NCI-H1694 treated with DMSO at 0.1 percent for 48 hours (cell line): ENCODE measurements at places on chromosomes 7 and 10.

DNA sequence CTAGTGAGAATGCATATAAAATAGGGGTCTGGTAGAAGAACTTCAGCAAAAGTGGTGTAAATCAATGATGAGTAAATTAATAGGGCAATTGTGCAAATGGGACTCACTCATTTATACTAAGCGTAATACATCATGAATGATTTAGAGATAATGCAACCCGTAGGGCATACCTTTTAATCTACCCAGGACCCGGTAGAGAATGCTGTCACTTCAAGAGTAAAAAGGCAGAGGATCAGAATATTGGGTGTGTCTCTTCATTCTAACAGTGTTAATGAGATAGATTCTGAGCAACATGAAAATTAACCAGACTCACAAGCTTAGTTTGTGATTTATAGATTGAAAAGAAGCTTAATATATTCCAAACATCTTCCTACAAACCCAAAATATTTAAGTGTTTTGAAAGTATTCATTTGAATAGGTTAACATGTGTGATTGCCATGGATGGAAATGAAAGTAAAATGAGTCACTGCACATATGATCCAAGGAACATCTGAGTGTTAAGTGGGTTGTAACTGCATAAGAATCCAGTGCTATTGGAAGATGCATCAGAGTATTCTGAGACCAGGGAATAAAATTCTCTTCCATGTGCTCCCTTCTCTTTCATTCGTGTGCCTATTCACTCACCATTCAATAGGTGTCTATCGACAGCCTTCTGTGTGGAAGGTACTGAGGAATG is 690.6 kb downstream of the AUTS2 start:
- no peak for DNase-seq

DNA sequence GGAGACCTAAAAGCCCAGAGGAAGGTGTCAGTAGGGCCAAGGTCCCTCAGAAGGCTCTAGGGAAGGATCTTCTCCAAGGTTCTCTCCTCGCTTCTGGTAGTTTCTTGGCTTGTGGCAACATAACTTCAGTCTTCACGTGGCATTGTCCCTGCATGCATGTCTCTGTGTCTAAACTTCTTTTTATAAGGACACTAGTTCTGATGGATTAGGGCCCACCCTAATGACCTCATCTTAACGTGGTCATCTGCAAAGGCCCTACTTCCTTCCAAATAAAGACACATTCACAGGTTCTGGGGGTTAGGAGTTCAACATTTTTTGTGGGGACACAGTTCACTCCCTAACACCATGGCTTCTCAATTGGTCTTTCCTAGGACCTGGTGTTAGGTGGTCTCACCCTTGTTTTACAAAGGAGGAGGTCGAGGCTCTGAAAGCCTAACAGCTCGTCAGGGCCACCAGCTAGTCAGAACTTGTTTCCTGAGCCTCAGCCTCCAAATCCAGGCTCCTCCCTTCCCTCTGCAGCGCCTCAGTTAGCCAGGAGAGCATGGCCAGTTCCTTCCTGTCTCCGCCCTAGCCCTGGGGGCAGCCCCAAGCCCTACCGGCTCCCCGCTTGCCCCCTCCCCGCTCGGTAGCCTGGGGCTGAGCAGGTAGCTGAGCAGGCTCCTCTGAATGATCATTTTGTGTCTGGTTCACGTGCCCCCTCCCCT is 109.7 kb upstream of the PPIF start:
- DNase-seq = no peak

DNA sequence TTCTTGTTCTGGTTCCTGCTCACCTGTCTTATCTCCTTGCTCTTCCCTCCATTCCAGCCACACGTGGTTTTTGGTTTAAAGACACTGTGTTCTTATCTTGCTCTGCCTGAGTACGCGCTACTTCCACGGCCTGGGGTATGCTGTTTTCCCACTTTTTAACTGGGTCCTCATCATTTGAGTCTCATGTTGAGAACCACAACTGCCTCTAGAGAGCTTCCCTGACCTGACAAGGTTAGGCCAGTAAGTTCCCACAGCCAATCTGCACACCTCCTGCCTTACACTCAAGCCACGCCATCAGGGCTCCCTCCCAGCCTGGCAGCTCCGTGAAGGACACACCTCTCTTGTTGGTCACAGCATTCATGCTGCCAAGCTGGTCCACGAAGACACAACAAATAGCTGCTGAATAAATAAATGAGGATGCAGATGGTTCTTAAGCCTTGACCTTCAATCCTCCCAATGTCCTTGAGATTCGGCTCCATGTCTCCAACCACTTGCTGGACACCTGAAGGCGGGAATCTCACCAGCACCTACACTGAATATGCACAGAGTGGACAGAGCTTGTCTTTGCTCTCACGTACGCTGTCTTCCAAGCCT is 201.7 kb upstream of the KLF14 start:
- no peak for DNase-seq

DNA sequence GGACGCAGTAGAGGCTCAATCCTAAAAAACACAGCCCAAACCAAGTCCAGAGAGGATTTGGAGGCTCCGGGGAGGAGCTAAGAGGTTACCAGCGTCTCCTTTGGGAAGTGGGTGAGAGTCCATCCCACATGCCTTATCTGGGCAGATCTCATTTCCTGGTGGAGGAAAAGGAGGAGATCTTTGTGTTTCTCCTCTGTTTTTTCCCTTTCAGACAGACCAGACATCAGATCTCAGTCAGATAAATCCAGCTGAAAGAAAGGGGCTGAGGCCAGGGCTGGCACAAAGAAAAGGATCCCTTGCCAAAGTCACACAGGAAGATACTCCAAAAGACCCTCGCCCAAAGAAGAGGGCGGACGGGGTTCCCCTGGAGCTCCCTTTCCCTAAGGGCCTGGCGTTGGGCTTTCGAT is 58.3 kb upstream of the COMTD1 start:
- no peak for DNase-seq

GRCh38 chr7:142455392-142455791 is 197.5 kb upstream of the PRSS58 start:
- no peak for DNase-seq

DNA sequence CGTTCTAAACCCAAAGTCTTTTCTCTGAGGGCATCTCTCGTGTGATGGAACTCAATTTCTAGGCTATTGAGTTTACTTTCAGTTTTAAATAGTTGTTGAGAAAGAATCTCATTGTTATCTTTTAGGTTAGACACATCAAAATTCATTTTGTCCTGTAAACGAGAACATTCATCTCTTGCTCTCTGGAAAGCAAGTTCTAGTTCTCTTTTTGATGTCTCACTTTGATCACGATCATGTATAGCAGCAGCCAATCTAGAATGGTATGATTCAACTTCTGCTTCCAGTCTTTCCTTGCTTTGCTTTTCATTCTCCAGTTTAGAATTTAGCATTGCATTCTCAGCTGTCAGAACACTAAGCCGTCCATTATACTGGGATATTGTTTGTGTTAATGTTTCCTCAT is 65.1 kb downstream of the ANKRD26 start:
- DNase-seq = no peak

GRCh38 chr7:76146374-76146773 is 55.3 kb upstream of the SRRM3 start:
- DNase-seq = no peak

DNA sequence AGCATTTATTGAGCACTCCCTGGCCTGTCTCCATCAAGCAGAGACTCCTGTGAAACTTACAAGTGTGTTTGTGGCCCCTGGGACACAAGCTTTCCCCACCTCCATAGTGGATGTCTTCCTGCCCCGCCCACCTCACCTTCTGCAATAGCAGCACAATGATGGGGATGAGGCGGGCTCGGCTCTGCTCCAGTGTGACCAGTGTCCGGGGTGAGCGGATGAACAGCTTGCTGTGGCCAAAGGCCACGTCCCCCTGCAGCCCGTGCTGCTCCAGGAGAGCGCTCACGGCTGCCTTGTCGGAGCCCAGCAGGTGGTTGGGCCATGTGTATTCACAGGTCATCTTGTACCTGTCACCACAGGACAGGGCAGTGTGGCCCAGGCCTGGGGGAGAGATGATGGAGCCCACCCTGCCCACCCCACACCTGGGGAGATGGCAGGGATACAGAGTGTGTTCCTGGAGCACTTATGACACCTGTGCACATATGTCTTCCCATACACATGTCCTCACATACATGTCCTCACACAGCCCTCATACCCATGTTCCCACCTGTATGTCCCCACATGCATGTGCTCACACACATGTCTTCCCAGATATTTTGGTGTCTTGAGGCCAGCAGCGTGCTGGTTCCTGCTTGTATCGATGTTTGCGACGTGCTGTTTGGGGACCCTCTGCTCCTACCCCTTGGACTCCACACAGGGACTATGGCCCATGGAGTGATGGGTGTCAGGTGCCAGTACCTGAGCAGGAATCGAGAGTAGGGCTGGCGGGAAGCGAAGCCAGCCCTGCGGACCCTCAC is 12.7 kb downstream of the MYO1G start:
- no peak for DNase-seq

- no peak for DNase-seq
These were observed 157.8 kb downstream of the DNAJB6 start for GRCh38 chr7:157494506-157495176.
